Activated effector memory CD4-positive, alpha-beta T cell treated with anti-CD3 and anti-CD28 coated beads, Interleukin-2, amount 50 U/mL, for 16 hours (primary cell): ENCODE measurements at places on chromosomes 13 and 19.

GRCh38 chr19:56321254-56321988, 6.8 kb upstream of the ZSCAN5A start:
- no peak for DNase-seq

DNA sequence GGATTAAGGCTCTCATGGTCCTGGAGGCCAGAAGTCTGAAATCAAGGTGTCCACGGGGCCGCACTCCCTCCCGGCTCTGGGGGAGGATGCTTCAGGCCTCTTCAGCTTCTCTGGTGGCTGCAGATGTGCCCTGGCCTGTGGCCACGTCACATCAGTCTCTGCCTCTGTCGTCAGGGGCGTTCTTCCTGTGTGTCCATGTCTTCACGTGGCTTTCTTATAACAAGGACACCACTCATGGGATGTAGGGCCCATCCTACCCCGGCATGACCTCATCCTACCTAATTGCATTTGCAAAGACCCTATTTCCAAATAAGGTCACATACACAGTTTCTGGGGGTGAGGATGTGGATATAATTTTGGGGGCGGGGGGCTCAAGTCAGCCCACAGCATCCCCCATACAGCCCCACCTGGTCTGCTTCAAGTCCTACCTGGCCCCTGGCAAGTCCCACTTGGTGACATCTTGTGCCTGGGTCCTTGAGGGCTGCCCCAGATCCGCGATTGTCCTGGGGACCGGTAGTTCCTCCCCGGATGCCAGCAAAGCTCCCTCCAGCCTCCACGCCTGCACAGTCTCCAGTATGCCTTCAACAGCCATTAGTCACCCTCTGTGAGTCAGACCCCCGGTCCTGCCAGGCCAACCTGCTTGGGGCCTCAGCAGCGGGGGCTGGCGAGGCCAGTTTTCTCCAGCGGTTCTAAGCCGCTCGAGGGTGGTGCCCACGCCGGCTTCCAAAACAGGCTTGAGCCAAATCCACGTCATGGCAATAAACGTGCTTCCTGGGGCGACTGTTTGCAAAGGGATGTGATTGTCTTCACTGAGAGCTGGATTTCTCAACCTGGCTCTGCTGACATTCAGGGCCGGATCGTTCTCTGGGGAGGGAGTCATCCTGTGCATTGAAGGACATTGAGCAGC, 32.2 kb downstream of the MYO9B start:
- no peak for DNase-seq

- peak; percentile 24 for DNase-seq
Observed at GRCh38 chr19:33428627-33429125, 55.2 kb downstream of the CEBPG start.

DNA sequence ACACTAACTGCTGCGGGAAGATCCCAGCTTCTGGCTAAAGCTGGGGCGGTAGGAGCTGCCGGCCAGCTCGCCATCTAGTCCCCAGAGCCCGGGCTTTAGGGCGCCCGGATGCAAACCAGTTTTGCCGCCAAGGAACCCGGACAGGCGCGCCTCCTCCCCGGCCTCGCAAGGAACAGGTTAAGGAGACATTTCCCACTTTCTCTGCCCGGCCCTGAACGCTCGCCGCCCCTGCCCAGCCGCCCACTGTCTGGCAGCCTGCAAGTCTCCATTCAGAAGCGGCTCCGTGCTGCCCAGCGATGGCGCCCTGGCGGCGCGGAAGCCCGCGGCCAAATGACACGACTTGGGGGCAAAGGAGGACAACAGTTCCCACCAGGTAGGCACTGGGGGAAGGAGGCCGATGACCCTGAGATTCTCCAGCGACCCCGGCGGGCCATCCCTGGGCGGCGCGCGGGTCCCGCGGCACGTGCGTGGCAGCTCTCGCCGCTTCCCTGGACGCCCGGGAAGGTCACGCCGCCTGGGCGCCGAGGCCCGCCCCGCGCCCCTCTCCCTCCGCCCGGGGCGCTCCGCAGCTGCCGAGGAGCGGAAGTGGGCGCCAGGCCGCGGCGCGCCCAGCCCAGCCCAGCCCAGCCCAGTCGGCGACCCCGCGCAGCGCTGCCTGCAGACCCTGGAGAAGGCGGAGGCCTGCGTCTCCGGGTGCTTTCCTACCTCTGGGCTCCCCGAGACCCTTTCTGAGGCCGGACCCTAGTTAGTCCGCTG, 42.2 kb upstream of the HNRNPA1L2 start:
- DNase-seq = no peak

GRCh38 chr19:14915116-14915515, 26.2 kb upstream of the OR7C2 start:
- no peak for DNase-seq

DNA sequence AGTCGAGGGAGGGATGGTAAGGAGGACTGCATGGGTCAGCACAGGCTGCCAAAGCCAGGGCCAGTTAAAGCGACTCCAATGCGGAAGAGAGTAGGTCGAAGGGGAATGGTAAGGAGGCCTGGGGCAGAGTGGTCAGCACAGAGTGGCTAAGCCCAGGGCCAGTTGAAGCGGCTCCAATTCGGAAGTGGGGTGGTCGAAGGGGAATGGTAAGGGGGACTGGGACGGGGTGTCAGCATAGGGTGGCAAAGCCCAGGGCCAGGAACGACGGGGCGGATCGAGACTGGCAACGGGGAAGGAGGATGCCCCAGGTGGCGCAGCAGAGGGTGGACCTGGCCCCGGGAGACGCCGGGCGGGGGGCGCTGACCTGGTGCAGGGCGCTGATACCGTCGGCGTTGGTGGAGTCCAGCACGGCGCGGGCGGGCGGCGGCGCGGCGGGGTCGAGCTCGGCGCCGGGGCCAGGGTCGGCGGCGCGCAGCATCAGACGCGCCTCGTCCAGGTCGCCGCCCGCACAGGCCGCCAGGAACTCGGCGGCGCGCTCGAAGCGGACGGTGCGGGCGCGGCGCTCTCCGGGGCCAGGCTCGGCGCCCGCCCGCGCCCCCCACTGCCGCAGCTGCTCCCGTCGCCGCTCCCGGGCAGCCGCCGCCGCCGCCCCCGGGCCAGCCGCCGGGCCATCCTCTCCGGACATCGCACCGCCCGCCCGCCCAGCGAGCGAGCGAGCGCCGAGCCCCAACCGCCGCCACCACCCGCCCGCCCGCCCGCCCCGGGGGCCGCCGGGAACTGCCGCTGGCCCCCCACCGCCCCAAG, at the start of gene PPP1R12C:
Gene PPP1R12C, minus strand, starts transcription at position 779 of the 804 bp plus-strand sequence. Its CDS starts 94 bp downstream, at position 685.
- DNase-seq = peak; percentile 72
